ENCODE measurements at places on chromosomes 5 and 9.

DNA sequence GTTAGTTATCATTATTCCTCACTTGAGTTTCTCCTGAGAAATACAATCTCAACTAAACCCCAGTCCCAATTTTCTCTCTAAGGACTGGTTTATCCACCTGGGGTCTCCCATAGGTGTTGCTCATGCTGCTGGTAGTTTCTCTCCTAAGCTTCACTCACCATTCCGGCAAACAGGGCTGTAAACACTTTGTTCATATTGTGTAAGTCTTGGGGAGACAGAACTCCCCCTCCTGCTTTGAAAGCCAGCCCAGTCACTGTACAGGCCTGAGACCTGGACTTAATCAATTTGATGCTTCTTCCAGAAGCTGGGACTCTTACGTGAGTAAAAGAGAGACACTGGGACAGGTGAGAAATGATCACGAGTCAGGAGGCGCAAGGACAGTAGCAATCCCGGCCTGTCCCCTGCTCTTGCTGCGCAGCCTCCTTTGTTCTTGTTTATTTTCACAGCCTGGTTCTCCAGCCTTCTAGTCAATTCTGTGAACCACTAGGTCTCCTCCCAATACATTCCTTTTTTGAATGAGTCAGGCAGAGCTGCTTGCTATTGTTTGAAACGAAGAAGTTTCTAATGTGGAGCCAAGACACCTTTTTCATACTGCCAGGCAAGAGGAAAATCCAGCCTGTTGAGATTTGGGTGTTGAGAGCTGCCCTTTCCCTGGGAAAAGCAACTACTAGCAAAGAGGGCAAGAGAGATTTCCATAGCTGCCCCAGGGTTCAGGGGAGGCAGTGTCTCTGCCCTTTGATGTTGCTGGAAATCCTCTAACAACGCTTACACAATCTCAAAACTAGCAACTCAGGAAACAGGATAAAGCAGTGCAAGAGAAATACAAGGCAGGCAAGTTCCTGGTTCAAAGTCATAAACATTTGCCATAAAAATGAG, 9.2 kb upstream of the SHROOM1 start:
- DNase-seq: peak; percentile 68

DNA sequence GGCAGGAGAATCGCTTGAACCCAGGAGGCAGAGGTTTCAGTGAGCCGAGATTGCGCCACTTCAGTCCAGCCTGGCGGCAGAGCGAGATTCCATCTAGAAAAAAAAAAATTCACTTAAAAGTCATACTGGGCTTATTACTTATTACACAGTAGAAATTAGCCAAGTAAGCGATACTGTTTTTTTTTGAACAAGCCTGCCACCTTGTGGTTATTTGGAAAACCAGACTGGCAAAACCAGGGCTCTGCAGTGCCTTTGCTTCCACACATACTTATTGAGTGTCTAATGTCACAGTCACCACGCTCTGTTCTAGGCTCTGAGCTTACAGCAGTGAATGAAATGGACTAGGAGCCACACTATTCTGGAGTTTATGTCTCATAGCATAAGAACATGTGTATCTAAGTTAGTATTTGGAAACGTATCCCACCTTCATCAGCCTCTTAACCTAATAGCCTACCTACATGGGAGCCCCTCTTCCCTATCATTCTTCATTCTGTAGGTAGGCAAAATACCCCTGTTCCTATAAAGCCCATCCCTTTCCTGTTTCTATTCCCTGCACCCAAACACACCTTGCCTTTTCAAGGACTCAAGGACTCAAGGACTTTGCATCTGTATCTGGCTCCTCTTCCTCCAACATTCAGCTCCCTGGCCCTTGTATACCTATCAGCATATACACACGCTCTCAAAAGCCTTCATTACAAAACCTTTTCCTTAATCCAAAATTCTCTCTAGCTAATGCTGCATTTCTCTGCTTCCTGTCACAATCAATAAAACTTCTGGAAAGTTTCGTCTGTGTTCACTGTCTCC, 13.9 kb upstream of the BASP1 start:
- DNase-seq: peak; percentile 75

DNA sequence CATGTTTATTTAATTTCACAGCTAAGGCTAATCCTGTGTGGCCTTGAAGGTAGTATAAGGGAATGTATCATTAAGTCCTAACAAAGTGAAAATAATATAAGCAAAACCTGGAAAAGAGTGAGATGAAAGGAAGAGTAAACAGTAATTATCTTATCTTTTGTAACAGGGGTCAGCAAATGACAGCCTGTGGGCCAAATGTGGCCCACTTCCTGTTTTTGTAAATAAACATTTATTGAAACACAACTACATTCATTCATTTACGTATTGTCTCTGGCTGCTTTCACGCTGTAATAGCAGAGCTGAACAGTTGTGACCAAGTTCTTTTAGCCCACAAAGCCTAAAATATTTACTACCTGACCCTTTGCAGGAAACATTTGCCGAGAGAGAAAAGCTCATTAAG, 78.4 kb upstream of the HTR4 start:
- DNase-seq: no peak

GRCh38 chr9:84538879-84539278, 130.7 kb upstream of the NTRK2 start:
- DNase-seq: no peak

- DNase-seq: peak; percentile 52
Measured at GRCh38 chr5:111735583-111736270, 21.3 kb downstream of the NREP start.

DNA sequence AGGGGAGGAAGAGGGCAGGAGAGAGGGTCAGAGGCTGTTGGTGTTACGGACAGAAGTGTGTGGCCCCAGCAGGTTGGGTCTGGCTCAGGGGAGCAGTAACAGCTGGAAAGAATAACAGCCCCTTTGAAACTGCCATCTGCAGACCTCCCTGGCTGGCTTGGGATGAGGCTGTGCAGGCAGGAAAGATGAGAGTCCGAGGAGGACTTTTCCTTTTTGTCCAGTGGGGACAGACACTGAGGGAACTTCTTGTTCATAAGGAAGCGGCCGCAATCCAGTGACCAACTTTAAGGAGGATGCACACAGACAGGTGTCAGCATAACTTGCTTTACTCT, 14.8 kb upstream of the PLEKHG4B start:
- no peak for DNase-seq

DNA sequence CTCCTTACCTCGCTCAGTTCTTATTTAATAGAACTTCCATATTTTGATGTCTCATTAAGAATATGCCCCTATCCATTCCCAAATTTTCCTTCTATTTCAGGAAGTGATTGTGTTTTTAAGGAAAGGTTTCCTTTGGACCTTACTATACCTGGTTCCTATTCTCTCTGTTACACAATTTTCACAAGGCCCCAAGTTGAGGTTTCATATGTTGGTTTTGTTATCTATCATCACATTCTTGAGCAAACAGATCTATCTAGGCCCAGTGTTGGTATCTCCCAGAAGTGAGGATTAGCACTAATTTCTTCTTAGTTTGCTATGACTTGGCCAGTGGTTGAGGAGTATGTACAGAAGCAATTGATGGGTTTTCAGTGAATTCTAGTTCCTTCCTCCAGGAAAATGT, 41.5 kb downstream of the ALG2 start:
- DNase-seq: no peak

DNA sequence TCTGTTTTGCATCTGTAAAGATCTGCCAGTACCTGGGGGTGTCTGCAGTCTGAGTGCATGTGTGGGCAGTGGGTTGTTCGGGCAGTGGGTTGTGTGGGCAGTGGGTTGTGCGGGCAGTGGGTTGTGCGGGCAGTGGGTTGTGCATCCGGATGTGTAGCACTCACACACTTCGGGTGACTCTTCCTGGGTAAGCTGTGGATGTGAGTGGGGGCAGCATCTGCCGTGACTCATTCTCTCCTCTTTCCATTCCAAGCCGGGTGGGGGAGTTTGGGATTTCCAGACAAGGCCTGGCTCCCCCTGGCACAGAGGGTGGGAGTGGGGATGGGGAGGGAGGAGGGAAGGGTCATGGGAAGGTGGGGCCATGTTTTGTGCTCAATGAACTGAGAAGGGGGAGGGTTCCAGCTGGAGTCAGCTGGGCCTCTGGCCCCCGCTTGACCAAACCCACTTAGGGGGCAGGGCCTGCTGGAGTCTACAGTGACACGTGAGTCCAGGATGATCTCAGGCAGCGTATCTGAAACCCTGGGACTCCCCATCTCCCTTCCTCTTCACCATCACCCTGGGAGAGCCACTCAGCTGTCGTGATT, 8.3 kb downstream of the CRB2 start:
- peak; percentile 67 for DNase-seq

- no peak for DNase-seq
Measured at GRCh38 chr5:148747536-148747906, 78.9 kb upstream of the ADRB2 start.

DNA sequence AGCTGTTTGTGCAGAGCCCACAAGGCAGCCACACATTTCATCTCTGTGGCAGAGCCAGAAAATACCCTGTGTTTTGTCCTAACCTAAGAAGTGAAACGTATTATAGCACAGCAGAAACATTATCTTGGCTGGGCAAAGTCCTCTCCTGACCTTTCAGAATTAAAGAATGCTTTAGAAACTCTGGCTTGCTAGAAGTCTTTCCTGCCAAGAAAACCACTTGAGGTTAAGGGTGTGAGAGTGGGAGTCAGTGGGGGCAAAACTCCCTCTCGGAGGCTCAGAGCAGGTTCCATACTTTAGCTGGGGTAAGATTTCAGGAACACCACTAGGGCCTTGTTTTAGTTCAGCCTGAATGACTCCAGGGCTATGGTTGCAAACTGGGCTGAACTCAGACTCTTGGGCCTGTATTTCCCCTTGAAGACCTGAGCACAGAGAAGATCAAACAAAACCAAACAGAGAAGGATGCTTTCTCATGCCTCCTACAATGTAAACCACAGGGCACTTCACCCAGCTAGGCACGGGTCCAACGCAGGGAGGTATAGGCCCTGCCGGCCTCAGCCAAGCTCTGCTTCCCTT, 48.0 kb downstream of the ZNF366 start:
- no peak for DNase-seq

DNA sequence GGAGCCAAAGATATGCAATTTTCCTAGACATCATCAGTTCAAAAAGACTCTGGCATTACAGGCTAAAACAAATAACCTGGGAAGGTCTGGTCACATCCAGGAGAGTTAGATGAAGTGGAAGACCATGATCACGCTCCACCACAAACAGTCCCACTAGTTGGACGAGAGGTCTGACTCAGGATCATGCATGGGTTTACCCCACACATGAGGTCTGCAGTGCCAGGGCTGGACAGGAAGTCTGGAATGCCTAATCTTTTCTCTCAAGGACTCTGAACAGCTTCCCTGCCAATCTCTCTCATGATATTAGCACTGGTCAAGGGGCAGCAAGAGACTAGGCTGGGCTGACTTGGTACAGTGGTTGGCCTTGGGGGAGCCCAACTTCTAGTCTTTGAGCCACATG, 7.1 kb downstream of the PRUNE2 start:
- DNase-seq: no peak

DNA sequence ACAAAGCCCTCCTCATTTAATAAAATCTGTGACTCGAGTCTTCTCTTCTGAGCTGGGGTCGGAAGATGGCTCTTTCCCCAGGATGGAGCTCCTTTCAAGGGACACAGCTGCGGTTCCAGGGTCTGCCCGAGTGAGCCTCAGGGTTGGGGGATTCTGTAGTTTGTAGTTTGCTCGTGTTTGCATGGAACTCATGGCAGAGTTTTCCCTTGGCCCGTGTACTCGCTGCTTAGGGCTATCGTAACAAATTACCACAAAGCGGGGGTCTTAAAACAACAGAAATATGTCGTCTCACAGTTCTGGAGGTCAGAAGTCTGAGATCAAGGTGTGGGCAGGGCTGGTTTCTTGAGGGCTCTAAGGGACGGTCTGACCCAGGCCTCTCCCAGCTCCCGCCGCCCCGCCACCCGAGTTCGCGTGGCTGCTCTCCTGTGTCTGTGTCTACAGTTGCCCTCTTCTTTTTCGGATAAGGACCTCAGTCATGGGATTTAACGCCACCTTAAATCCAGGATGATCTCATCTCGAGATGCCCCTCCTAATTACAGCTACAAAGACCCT, 13.9 kb upstream of the LPCAT1 start:
- no peak for DNase-seq

GRCh38 chr5:120449501-120449900, 14.6 kb upstream of the PRR16 start:
- DNase-seq: no peak

GRCh38 chr5:131198625-131199024, 27.9 kb downstream of the LYRM7 start:
- no peak for DNase-seq

GRCh38 chr5:157168286-157168685, 2.2 kb upstream of the GARIN3 start:
- no peak for DNase-seq

GRCh38 chr5:9958914-9959313, 290.8 kb downstream of the ATPSCKMT start:
- no peak for DNase-seq

- no peak for DNase-seq
Measured at GRCh38 chr9:110021891-110022290, 186.1 kb downstream of the C9orf152 start.

DNA sequence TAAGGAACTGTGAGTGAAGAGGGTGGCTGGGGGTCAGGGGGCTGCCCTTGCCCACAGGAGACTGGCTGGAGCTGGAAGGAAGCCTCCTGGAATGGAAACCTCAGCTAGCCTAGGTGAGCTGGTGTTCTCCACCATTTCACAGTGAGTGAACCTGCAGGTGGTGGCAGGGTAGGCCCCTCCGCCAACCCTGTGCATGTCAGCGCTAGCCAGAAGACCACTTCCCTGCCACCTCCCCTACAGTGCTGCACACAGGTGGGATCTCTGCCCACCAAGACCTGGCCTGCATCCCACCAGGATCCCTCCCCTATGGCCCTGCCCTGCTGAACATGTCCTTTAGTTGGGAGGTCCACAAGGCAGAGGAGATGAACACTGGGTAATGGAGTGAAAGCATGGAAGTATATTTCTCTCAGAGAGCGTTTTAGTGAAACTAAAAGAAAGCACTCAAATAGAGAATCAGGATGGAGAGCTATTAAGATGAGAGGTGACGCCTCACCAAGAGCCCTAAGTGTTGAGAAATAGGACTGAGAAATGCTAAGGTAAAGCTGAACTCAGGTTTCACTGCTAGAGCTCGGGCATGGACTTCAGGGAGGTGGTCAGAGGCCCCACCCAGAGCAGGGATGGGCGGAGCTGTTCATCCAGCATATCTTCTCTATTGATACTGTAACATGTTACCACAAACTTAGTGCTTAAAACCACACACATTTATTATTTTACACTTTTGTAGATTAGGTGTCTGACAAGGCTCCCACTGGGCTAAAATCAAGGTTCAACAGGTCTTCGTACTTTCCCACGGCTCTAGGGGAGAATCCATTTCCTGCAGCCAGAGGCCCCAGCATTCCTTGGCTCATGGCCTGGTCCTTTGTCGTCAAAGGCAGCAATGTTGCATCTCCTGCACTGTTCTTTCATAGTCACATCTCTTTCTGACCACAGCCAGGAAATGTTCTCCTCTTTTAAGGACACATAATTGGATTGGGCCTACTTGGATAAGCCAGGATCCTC, 83.2 kb downstream of the DIRAS2 start:
- DNase-seq: no peak

GRCh38 chr5:153640293-153640692, 149.8 kb downstream of the GRIA1 start:
- no peak for DNase-seq

DNA sequence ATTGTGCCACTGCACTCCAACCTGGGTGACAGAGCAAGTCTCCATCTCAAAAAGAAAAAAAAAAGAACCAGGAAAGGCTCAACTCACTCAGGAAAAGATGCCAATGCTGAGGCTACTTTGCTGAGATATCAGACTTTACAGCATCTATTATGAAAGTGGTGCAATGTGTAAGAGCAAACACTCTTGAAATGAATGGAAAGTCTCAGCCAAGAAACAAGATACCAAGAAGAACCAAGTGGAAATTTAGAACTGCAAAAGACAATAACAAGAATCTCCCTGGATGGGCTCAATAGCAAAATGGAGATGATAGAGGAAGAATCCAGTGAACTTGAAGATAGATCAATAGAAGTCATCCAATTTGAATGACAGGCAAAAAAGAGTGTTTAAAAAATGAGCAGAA, 37.7 kb downstream of the TSPAN17 start:
- no peak for DNase-seq

Measured in AG08396 (cell line).